ENCODE measurements at places on chromosomes 13 and 19. TPM values are rescaled to one million over a fixed set of nuclear protein-coding genes. Genes with fewer than 3 reads are reported as not detected.

The NCAN gene
- total RNA-seq: not detected

The NLRP7 gene
- total RNA-seq: not detected

The ZNF83 gene
- total RNA-seq: 10.7 TPM

The LRG1 gene
- 24.9 TPM for total RNA-seq

The ZNF569 gene
- total RNA-seq: 1.9 TPM

The PRSS57 gene
- total RNA-seq: not detected

The CHERP gene
- total RNA-seq: 17.7 TPM

The NCR1 gene
- total RNA-seq: 0.44 TPM

The ZNRF4 gene
- total RNA-seq: not detected

The SMAD9 gene
- 0.68 TPM for total RNA-seq

The TMC4 gene
- total RNA-seq: 36.5 TPM

The PCDH20 gene
- total RNA-seq: 0.16 TPM

The CRX gene
- not detected for total RNA-seq

The CYP2A6 gene
- total RNA-seq: 0.24 TPM
